ENCODE measurements at places on chromosomes 1 and 21.

DNA sequence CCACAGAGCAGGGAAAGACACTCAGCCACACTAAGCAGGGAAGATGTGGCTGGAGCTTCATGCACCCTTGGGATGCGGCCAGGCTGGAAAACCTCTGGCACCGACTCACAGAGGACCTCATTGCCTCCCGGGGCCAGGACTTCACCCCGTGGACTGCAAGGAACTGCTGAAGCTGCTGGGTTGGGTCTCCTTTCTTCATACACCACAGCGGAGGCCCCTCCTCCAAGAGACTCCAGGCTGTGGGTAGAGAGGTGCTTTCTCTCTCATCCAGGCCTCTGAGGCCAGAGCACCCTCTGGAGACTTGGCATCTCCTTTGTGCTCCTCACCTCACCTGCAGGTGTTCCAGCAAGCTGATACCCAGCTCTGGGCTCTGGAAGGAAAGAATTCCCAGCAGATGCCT lies 76.0 kb upstream of the EDN2 start:
- no peak for DNase-seq

GRCh38 chr1:169322138-169322537 lies 45.5 kb downstream of the NME7 start:
- DNase-seq = no peak

DNA sequence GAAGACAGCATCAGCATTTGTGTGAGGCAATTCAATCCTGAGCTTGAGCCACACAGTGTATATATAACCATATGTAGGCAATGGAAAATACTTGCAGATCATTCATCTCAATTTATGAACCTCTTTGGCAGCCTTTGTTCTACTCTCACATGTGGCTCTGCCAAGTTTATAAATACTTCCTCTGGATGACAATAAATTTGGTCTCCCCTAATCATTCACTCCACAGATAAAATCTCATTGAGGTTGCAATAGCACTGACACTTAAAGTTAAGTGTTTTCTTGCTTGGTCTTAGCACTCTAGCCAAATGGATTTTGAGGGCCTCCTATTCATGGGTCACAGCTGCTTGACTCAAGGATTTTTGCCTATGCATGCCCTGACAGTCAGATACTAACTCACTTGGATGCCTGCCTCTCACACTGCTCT lies 136.6 kb upstream of the VANGL1 start:
- no peak for DNase-seq

GRCh38 chr1:197619008-197619640 lies 156.2 kb downstream of the DENND1B start:
- no peak for DNase-seq

- DNase-seq = no peak
These were observed 247.6 kb downstream of the TGFB2 start for GRCh38 chr1:218592688-218593087.

GRCh38 chr1:234619794-234620247 lies 9.8 kb upstream of the IRF2BP2 start:
- no peak for DNase-seq

DNA sequence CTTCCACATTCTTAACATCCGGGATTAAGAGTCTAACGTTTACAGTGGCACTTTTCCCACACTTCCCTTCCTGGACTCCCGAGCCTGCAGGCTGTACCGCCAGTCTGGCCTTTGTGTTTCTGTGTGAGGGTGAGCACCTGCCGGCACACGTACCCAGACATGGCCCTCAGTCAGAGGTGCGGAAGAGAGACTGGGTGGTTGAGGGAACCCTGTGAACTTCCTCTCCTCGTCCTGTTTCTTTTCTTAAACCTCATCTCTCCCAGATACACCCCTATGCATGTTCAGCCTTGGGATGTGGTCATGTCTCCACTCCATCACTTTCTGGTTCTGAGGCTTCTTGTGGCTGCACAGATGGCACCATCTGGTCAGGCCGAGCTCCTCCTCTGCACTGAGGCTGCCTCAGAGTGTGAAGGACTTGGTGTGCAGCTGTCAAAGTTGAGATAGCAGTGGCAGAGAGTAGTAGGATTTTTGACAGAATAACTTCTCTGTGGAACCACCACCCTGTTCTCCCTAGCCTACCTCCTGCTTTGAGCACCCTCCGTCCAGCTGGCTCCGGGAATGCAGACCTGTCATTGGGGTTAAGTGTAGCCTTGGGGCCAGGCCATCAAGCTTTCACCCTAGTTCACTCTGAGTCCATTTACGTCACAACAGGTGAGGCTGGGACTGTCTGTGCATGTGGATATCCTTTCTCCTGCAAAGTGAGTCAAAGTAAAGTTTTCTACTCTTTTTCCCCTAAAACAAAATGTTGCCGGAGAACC lies 31.4 kb downstream of the VASH2 start:
- no peak for DNase-seq

- no peak for DNase-seq
These were observed 100.9 kb downstream of the NAV1 start for GRCh38 chr1:201639826-201640225.

GRCh38 chr1:89993541-89993940 lies 1.4 kb upstream of the ZNF326 start:
- no peak for DNase-seq

DNA sequence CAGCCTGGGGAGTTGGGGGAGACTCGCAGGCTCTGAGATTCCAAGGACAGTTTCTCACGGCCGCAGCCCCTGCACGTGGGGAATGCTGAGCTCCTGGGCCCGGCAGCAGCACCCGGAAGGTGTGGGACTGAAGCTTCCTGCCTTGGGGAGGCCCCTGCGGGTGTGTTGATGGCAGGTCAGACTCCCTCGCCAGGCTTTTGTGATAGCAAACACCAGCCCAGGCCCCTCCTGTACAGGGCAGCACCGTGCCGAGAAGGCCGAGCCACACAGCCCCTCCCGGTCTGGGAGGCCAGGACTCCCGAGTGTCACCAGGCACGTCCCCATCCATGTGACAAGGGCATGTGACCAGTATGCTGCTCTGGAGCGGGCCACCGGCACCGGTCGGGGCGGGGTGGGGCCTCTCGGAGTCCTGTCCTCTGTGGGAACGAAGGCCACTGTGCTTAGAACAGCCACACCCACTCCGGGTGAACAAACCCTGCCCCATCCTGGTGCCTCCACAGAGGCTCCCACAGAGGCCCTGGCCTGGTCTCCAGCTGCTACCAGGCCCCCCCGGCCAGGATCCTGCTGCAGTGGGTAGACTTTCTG lies 31.1 kb upstream of the ARHGEF16 start:
- no peak for DNase-seq
